ENCODE measurements at places on chromosomes 3 and 15.

DNA sequence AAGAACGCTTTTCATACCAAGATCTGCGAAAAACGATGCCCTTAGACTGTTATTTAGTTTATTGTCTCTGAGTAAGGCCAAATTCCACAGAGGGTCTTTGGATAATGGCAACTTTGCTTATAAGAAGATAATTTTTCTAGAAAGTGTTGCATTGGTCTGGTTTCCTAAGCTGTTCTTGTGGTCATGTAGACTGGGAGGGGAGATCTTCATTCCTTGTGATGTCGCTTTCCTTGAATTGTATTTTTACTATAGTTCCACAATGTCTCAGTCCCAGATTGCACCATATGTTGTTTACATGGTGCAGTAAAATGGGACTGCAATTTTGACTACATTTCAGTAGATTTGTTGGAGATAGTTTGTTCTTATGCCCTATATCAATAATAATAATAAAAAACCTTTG is 28.8 kb upstream of the ST3GAL6 start:
- DNase-seq = no peak

- no peak for DNase-seq
Observed at GRCh38 chr3:157859541-157859940, 246.7 kb downstream of the SHOX2 start.

DNA sequence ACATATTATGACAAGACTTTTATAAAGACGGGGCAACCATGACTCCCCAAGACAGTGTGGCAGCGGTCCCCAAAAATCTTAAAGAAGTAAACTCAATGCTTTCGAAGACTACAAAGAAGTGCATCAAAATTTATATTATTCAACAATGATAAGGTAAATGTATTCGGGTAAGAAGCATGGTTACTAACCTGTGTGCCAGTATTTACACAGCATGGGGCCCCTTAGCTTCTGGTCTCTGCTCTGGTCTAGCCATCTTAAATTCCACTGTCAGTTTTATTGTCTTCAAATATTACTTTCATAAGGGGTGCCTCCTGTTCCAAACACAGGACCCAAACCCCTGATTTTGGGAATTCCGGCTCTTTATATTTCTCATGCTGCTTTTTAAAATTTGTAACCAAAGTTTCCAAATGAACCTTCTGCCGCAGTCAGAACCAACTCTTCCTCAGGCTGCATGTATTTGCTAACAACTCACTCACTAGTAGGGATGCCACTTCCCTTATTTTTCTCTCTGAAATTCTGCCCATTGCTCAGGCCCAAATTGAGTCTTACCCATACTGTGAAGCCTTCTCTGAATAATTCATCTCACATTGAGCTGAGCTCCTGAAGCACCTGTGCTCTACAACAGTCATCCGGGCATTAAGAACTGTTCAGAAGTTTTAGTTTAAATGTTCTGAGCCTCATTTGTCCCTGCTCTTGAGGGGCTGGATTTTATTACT is 1.2 kb downstream of the TTC23 start:
- DNase-seq = no peak

GRCh38 chr3:71461114-71461513 is 122.4 kb downstream of the FOXP1 start:
- no peak for DNase-seq

DNA sequence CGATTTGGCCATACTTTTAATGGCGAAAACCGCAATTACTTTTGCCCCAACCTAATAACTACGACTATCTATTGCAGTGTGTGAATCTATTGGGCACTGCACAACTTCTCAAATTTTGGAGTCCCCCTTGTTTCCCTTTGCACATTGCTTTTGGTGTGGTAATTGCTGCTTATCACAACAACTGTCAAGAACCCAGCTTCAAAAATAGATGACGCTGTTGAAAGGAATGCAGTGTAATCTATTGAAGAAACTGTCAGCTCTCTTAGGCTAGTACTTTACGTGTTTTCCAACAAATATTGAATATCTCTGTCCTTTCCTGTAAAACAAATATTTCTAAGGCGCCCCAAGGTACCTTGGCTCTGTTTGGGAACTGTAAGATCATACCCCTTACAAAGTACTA is 222.8 kb upstream of the UBE2E2 start:
- DNase-seq = no peak

GRCh38 chr3:142394921-142395622 is 52.8 kb downstream of the XRN1 start:
- no peak for DNase-seq

DNA sequence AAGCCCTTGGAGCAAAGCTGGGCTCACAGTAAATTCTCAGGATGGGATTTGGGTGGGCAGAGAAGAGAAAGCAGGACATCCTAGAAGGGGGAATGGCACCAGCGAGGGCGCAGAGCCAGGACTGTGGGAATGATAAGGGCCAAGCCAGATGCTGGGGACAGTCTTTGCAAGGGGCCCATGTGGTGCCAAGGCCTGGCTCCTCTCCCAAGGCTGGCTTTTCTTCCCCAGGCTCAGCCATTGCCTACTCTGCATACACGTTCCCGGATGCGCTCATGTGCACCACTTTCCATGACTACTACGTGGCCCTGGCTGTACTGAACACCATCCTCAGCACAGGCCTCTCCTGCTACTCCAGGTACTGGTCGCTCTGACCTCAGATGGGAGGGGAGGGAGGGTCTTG is 24.7 kb upstream of the KIF23 start:
- no peak for DNase-seq

GRCh38 chr3:13014755-13015285 is 58.4 kb downstream of the IQSEC1 start:
- no peak for DNase-seq

DNA sequence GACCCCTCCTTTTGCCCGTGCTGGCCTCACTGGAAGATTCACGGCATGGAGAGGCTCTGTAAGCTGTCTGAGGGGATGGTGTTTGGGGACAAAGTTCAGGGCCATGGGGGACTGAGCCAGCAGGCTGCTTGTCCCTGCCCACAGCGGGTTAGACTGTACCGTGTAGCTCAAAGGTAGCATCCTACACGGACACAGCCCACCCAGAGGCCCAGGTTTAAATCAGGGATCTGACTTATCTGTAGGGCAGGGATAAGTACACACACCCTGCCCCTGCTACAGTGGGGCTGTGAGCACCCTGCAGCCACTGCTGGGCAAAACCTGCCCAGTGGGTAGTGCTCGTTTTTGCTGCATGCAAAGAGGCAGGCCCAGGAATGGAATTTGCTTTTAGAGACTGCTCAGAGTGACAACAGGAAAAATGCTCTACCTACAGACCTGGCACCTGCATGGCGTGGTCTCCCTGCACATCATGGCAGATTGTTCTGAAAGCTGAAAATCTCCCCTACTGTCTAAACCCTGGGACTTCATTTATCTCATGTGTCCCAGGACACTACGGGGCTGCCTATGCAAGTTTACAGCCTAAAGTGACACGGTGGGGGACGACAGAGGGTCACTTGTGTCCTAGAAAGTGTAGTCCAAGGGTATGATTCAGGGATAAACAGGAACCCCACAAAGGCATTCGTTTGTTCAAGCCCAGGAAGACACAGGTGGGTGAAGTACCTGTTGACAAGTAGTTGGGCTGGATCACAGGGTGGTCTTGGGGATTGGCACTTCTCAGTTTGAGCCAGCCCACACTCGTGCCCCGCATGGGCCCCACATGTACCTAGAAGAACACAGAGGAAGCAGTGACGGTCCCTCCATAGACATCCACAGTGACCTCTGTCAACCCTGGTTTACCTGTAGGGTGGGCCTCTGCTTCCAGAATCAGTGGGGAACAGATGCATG is 27.7 kb downstream of the CHDH start:
- no peak for DNase-seq

- DNase-seq = no peak
Observed at GRCh38 chr3:5317557-5317956, 130.1 kb downstream of the EDEM1 start.

DNA sequence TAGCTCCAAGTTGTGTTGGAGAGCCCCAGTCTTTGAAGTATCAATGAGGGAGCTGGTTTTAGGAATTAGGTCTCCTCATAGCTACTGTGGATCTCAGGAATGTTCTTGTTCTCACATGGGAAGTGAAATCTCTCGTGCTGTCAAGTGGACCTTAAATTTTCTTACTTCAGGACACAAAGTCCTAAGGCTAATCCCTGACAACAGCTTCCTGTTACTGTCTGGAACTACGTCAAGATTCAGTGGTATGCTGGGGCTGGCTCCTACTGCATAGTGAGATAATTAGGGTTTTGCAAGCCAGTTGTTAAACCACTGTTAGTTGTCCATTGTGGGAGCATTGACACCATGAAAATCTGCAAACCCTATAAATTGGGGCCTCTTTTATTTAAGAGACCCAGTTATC is 22.8 kb downstream of the MESP1 start:
- DNase-seq = no peak

- no peak for DNase-seq
Observed at GRCh38 chr15:75371486-75371885, 3.1 kb upstream of the MAN2C1 start.

DNA sequence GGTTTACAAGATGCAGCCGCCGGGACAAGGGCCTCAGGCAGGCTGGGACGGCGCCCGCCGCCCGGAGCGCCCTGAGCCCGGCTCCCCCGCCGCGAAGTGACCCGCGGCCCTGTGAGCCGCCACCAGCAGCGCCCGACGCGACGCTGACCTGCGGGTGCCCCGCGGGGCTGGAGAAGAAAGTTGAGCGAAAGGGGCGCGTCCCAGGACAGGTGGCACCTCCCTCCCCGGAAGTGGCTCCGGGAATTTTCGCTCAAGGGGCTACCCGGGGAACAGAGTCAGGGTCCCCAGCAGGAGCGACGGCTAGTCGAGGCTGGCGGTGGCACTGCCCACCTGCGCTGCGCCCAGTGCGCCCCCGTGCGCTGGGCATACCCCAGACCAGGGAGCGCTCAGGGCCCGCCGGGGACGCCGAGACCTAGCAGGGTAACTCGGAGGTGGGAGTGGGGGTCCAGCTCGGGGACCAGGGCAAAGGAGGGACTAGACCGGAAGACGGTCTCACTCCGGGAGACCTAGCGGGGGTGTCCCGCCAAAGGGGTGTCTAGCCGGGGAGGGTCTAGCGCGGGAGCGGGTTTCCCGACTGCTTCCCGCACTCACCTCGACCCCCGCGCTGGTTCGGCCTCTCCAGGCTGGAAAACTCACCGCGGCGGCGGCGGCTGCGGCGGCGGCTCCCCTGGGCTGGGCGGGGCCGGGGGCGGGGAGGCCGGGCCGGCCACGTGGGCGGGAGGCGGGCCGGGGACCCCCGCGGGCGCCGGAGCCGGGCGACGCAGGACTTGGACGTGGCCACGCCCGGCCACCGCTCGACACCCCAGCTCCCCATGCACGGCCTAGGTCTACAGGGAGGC is 18.4 kb downstream of the SPATA12 start:
- no peak for DNase-seq

DNA sequence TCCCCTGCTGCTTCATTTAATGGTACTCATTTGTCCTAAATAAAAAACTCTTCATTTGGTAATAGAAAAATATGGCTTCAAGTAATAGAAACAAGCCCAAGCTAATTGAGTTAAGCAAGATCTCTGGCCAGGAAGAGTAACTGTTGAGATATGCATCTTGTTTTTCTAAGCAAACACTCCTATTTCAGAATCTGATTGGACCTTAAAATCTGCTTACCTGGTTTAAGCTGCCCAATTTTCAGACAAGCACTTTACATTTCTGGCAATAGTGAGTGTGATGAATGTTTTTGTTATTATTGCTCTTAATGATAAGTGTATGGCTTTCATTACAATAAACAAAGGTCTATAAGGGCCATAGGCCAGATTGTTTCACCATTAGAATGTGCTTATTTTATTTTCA is 86.2 kb downstream of the CMSS1 start:
- no peak for DNase-seq

- DNase-seq = no peak
Observed at GRCh38 chr3:12708584-12709192, 44.8 kb upstream of the RAF1 start.

- no peak for DNase-seq
Observed at GRCh38 chr3:176469694-176470205, 727.5 kb downstream of the TBL1XR1 start.

DNA sequence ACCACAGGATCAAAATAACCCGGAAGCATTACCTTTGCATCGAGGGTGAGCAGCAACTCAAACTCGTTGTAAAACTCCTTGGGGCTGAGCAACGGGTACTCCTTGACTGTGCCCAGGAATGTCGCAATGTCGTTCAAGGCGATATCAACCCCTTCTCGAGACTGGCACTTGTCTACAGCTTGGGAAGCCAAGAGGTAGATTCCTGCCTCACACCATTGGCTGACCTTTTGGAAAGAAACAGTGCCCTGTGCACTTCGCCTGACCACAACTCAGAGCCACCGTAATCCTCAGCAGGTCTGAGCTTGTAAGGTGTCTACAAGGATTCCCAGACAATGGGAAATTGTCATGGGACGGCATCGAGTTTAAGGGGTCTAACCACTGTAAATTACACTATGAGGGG is 43.9 kb downstream of the B3GNT5 start:
- no peak for DNase-seq

- DNase-seq = no peak
Observed at GRCh38 chr3:65107174-65107573, 419.4 kb upstream of the ADAMTS9 start.

- DNase-seq = no peak
Observed at GRCh38 chr15:83449937-83450506, 2.9 kb downstream of the SH3GL3 start.

DNA sequence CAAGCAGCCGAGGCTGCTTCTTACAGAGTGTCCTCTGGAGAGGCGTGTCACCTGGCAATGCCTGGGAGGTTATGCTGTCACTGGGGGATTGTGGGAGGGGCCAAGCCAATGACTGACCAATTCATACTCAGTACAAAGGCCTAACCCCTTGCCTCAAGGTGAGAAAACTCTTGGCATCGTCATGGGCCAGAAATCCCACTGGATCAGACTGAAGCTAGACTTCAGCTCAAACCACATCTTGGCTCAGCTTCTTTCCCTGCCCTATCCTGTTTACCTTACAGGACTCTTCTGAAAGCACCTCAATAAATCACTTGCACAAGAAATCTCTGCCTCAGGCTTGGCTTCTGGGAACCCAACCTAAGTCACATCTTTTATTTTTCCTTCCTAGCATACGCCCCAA is 9.5 kb downstream of the ANAPC13 start:
- DNase-seq = no peak

DNA sequence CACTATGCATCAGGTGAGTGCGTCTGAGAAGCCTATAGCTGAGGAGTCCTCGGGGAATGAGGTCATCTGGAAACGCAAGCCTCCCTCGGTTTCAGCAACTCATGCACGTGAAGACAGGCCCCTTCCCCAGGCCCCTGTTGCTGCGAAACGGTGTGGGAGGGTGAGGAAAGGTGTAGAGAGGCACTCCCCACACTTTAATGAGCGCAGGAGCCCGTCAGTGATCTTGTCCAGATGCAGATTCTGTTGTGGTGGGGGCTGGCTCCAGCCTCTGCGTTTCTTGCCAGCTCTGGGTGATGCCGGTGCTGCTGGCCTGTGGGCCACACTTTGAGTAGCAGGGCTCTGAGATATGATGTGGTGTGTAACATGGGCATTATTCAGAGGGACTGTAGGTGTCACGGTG is 38.6 kb upstream of the LACTB start:
- DNase-seq = no peak

- no peak for DNase-seq
Observed at GRCh38 chr15:45182996-45183395, 4.8 kb downstream of the SHF start.

- DNase-seq = no peak
Observed at GRCh38 chr3:3532508-3532907, 266.7 kb upstream of the LRRN1 start.

Measured in stimulated activated CD8-positive, alpha-beta memory T cell treated with anti-CD3 and anti-CD28 coated beads, Interleukin-7, amount 100 ng/mL, for 4 hours (primary cell).